Stimulated activated CD8-positive, alpha-beta memory T cell treated with anti-CD3 and anti-CD28 coated beads, Interleukin-2, amount 100 ng/mL, for 1 hour (primary cell): ENCODE measurements at places on chromosomes 7 and 10.
A peak's percentile ranks its signal among the peaks of the same experiment; 100 is the strongest.

DNA sequence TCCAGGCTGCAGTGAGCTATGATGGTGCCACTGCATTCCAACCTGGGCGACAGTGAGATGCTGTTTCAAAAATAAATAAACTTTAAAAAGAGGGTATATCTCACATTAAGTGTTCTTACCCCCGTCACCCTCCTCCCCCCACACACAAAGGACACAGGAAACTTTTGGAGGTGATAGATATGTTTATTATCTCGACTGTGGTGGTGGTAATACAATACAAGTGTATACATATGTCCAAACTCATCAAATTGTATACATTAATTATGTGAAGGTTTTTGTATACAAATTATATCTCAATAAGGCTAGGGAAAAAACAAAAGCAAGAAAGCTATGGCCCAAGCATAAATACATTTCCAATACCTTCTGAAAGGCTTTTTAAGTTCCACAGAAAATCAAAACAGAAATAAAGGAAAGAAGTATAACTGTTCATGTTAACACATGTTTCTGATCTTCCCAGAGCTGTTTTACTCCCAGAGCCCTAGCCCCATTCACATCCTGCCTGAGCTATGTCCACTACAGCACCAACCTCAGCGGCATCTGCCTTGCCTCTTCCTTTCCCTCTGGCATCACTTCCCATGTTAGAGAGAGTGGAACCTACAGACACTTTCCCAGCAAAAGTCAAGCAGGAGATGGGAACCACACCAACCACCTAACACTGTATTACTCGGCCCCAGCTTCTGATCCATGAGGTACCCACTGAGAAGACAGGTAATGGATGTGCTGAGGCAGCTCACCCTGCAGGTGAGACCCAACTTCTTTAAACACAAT, 48.1 kb downstream of the SGMS1 start:
- no peak for DNase-seq

DNA sequence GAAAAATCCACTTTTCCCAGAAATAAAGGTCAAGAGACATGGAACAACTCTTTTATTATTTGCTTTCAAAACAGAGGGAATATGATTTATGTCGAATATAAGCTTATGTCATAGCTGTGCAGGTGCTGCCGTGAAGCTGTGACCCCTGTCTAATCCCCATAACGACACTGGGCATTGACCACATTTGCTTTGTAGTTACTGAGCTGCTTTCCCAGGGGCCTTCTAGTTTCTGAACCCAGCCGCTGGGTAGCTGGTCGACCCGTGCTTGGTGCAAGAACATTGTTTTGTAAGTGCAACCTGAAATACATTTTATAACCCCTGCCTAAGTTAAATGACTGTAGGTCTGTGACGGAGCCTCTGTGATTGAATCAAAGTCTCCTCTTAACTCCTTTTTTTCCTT, 144.9 kb upstream of the HDAC9 start:
- DNase-seq = no peak

- DNase-seq = no peak
These were observed 96.3 kb downstream of the RNF216 start for GRCh38 chr7:5685205-5685604.

GRCh38 chr7:75981453-75982305, 12.7 kb downstream of the TMEM120A start:
- no peak for DNase-seq

DNA sequence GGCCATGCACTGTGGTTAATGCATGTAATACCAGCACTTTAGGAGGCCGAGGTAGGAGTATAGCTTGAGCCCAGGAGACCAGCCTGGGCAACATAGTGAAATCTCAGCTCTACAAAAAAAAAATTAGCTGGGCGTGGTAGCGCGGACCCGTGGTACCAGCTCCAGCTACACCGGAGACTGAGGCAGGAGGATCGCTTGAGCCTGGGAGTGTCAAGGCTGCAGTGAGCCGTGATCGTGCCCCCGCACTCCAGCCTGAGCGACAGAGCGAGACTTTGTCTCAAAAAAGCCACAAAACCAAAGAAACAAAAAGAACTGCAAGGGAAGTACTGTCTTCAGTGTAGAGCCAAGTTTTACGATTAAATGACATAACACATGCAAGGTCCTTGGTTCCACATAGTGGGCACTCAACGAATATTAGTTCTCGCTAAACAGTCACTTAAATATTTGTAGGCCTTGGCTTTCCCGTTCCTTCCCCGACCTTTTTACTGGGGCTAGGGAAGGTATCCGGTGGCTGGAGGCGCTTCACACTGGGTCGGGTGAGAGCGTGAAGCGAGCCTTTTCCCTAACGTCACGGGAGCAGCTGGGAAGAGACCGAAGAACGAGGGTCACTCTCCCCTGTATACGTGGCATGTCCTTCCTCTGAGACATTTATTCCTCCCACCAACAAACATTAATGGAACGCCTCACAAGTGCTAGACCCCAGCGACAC, 993 bp upstream of the SND1 start:
- DNase-seq = peak; percentile 1

DNA sequence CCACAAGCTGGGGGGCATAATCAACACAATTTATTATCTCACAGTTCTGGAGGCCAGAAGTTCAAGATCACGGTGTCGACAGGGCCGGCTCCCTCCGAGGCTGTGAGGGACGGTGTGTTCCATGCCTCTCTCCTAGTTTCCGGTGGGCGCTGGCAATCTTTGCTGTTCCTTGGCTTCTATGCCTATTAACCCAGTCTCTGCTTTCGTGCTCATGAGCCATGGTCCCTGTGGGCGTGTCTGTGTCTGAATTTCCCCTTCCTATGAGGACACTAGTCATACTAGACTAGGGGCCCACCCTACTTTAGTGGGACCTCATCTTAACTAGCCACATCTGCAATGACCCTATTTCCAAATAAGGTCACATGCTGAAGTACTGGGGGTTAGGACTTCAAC, 29.4 kb downstream of the HIPK2 start:
- DNase-seq = no peak

- DNase-seq = no peak
These were observed 36.4 kb upstream of the WAC start for GRCh38 chr10:28496481-28496961.

DNA sequence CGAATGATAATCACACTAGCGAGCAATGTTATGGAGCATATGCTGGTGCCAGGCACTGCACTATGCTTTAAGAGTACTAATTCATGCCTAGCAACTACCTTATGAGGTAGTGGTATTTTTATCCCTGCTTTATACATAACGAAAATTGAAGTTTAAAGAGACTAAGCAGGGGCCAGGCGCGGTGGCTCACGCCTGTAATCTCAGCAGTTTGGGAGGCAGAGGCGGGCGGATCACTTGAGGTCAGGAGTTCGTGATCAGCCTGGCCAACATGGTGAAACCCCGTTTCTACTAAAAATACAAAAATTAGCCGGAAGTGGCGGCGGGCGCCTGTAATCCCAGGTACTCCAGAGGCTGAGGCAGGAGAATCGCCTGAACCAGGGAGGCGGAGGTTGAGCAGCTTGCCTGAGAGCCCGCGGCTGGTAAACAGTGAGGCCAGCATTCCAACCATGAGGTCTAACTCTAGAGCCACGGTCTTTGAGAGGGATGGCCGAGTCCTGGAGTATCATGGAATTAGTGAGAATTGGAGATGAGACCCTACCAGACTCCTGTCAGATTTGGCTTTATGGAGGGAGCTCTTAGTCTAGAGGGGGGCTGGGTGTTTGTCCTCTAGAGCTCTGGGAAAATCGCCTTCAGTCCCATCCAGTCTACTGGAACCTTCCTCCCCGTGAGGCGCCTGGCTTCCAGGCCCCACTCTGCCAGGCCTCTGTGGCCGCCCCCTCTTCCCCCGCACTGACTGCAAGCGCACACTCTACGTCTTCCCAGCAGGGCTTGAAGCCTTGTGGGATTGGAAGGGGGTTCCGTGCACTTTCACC, 11.6 kb downstream of the TLX1 start:
- no peak for DNase-seq

DNA sequence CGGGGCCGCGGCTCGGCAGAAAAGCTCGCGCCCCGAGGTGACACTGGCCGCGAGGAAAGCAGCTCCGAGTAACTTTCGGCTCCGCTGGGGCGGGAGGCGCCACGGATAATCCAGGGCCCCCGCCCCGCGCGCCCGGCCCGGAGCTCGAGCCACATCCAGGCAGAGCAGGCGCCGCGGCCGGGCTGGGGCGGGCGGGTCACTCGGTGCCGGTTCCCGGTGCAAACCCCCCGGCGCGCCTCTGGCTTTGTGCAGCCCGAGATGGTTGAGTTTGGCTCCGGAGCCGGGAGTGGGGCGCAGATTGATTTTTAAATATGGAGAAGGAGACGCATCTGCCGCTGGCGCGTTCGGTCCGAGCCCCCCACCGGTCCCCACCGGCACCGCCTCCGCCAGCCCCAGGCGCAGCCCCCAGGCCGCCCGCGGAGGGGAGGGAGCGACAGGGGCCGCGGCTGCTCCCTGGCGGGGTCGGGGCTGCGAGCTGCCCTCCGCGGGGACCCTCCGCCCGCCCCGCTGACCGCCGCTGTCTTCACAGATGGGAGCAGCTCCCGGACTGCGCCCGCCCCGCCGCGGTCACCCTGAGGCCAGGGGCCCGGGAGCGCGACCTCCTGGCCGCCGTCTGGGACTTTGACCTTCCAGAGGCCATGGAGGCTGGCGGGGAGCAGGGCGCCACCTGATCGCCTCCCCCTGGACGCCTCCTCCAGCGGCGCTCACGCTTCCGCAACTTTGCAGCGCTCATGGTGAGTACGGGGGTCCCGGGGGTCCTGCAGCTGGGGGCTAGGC, 643 bp downstream of the ADGRA1 start:
- no peak for DNase-seq

DNA sequence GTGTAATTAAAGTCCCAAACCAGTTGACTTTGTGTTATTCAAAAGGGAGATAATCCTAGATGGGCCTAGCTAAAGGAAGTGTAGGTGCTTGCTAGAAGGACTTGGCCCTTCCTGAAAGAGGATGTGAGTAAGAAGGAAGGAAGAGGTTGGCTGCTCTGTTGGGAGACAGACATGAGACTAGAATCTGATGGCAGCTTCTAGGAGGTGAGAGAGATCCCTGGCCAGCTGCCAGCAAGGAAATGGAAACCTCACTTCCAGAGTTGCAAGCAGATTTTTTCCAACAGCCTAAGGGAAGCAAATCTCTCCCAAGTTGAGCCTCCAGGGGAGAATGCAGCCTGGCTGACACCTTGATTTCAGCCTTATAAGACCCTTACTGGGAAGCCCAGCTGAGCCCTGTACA, 368.4 kb upstream of the ZMIZ1 start:
- no peak for DNase-seq

GRCh38 chr7:1055956-1056784, 11.8 kb downstream of the GPR146 start:
- DNase-seq = no peak

- DNase-seq = no peak
These were observed 183.7 kb downstream of the NEBL start for GRCh38 chr10:20713420-20713819.

DNA sequence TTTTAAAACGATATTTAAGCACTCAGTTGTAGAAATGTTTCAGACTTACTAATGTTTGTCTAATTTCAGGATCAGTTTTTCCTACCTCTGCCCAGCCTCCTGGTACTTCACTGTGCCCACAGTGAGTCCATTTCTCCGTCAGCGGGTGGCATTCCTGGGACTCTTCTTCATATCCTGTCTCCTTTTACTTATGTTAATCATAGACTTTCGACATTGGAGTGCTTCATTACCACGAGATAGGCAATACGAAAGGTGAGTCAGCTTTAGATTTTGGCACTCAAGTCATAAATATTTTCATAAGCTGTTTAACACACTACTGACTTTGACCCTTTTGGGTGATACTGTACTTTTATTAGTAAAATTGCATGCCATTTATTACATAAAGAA, 2.1 kb downstream of the ENTPD7 start:
- no peak for DNase-seq

GRCh38 chr7:94451187-94451586, 56.5 kb downstream of the COL1A2 start:
- DNase-seq = no peak

DNA sequence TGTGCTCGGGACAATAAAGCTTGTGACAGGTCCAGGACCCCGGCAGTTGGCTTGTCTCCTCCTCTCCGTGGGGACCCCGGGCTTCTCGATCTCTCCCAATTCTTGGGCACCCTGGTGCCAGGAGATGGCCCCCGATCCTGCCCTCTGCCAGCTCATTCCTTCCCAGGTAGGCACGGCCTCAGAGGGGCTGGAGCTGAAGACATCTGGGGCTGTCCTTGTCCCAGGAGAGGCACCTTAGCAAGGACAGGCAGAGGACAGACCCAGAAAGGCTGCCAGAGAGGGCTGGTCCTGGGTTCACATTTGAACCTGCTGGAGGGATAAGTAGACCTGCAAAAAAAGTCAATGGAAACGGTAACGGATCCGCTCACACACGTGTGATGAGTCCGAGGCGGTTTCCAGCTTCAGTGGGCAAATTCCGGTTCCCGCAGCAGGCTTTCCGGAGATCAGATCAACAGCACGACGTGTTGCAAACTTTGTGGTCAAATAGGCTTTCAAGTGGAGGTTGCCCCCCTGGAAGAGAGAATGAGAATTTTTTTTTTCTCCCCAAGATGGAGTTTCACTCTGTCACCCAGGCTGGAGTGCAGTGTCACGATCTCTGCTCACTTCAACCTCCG, 47.7 kb upstream of the GTF2IRD1 start:
- DNase-seq = no peak

DNA sequence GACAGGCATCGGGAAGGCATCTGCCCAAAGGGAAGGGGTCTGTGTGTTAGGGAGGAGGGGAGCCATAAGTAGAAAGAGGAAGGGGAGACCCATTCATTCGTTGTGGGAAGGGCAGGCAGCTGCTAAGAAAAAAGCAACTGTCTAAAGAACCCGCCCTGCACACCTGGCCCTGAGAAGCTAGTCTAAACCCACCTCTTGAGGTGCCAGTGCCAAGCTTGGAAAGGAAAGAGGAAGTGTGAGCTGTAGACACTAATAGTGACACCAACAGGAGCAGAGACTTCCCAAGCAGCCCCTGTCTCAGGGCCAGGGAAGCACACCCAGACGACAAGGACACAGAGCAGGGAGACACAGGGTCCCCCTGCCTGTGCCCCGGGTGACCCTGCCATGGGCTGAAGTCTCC, 40.8 kb upstream of the PRSS58 start:
- DNase-seq = no peak

- DNase-seq = no peak
These were observed 270.0 kb upstream of the PPP2R2D start for GRCh38 chr10:131630772-131631258.

GRCh38 chr10:128167926-128168520, 41.8 kb upstream of the MKI67 start:
- no peak for DNase-seq

GRCh38 chr10:106043863-106044262, 1120.6 kb downstream of the SORCS1 start:
- no peak for DNase-seq
